ENCODE measurements at places on chromosomes 5 and 9. TPM values are rescaled to one million over a fixed set of nuclear protein-coding genes. Genes with fewer than 3 reads are reported as not detected.

The FST gene
- total RNA-seq, result 3.8 TPM

DNA sequence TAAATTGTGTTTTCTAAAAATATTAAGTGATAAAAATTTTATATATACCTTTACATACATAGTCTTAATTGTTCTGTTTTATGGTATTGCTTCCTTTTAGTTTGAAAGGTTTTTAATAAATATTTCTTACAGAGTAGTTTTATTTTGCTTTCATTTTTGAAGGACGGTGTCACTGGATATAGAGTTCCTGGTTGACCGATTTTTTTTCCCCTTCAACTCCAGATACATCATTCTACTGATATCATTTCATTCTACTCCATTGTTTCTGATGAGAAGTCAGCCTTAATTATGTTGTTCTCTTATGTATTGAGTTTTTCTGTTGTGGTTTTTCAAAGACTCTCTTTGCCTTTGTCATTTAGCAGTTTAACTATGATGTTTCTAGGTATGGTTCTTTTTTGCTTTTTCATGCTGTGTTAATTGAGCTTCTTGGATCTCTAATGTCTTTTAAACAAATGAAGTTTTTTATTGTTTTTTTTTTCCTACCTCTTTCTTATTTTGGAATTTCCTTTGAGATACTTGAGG, 30.4 kb downstream of the MTREX start:
- no peak for DNase-seq

DNA sequence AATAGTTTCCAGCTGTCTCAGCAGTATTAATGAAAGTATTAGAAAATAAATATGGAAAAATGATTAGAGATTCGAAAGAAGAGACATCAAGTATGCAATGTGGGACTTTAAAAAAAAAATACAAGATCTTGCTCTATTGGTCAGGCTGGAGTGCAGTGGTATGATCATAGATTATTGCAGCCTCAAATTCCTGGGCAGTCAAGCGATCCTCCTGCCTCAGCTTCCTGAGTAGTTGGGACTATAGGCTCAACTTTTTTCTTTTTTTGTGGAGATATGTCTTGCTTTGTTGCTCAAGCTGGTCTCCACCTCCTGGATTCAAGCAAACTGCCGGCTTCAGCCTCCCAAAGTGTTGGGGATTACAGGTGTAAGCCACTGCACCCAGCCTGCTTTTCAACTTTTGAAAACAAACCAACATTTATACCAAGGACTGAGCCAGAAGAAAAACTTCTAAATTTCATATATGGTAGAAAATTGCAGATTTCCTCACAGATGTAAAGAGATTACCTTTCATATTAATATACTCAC, 323.1 kb downstream of the ADGRV1 start:
- no peak for DNase-seq

- no peak for DNase-seq
Measured at GRCh38 chr9:22030101-22030598, 21.0 kb upstream of the CDKN2B start.

DNA sequence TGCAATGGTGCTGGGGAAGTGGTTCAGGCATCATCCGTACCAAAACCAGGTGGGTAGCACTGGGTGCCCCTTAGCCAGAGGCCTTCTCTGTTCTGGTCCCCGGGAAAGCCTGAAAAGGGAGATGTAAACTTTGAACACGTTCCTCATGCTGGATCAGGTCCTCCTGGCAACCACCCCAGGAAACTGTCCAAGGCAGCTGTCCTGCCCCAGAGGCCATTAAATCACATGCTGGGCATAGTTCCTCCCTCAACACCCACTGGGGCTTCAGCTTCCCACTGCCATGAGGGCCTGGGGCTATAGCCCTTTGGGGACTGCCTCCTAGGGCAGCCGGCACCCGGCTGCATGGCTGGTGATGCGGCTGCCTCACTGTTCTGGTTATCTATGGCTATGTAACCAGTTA, 228.9 kb upstream of the MVB12B start:
- DNase-seq, result no peak
